NCI-H1092 (cell line): ENCODE measurements at places on chromosomes 11 and 22.

GRCh38 chr11:1870721-1871466 lies 18.0 kb downstream of the LSP1 start:
- DNase-seq: no peak

- DNase-seq: no peak
These were observed 6.9 kb upstream of the ACR start for GRCh38 chr22:50730941-50731661.

GRCh38 chr22:31637891-31638618 lies 24.0 kb downstream of the PISD start:
- no peak for DNase-seq

DNA sequence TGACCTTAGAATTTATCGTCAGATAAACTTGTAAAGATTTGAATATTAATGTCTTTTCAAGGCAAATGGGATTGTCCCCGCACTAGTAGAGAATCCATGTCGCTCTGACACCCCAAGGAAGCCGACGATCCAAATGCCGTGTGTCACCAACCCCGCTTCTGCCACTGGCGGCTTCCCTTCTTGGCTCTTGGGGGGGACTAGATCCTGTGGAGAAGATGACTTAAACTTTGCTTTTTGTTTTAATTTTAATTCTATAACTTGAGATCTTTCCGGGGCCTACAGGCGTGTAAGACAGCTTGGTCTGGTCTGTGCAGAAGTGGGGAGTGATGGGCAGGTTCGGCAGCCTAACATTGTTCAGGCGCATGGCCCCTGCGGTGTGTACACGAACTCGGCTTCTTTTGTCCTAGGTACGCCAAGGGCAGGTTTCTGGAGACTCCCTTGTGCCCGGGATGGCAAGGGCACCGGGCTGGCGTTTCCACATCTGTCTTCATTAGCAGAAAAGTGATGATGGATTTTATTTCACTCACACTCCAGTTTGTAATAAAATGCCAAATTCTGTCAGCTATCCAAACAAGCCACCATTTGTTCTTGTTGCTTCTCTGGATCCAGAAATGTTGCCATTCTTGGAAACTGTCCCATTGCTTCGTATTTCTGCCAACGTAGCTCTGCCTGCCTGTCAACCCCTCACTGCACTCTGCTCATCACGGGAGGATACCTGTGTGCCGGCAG lies 6.7 kb downstream of the YDJC start:
- peak; percentile 13 for DNase-seq

- DNase-seq: no peak
These were observed 11.2 kb downstream of the MPST start for GRCh38 chr22:37030560-37031281.

DNA sequence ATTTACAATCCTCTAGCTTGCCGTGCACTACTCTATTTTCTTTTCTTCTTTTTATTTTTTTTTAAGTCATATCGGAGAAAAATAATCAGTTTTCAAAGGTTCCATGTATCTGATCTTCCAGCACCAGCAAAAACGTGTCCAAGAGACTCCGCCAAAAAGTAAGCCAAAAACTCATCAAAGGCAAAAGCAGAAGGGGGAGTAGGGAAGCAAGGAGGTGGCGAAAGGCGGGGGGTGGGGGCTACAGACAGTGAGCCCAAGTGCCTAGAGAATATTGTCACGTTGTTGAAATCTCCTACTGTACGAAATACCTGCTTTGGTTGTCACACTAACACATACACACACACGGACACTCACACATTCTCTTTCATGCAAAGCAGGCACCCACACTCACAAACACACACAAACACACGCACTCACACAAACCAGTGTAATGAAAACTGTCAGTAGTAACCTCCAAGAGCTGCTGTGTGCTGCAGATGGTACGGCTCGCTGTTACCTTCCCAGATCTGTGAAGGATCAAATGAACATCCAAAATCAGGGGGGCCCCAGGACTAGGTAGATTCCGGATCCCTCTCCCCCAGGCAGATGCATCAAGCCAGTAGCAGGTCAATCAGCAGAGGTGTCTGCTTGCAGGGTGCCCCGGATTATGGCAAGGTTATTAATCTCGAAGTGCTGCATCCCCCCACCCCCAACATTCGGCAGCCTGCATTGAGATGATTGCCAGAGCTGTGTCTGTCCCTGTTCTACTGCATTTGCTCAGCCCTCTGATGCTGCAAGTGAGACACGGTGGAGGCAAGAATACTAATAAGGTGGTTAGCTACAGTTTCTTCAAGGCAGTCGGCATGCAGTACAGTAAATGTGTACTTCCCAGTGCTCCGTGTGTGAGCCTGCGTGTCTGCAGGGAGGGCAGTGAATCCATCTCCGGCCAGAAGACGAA lies at the start of gene LRRC4C:
Gene LRRC4C, minus strand, starts transcription at position 188 of the 937 bp plus-strand sequence.
- DNase-seq: no peak

DNA sequence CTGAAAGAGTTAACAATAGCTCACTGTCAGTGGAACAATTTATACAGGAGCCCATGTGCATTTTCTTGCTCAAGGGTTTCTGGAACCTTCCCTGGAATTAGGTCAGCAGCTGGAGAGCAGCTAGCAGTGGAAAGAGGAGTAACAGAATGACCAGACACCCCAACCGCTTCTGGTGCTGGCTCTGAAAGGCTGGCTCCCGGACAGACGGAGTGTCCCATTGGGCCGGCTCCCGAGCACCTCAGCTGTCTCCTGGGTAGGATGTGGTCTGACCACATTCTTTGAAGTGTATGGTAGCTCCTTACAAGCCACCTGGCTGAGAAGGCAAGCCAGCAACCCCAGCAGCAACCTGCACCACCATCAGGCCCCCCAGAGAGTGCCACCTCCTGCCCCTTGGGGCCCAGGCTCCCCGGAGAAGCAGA lies 44.7 kb downstream of the ABTB2 start:
- DNase-seq: no peak

- DNase-seq: no peak
These were observed 2.5 kb downstream of the FJX1 start for GRCh38 chr11:35620795-35621194.

DNA sequence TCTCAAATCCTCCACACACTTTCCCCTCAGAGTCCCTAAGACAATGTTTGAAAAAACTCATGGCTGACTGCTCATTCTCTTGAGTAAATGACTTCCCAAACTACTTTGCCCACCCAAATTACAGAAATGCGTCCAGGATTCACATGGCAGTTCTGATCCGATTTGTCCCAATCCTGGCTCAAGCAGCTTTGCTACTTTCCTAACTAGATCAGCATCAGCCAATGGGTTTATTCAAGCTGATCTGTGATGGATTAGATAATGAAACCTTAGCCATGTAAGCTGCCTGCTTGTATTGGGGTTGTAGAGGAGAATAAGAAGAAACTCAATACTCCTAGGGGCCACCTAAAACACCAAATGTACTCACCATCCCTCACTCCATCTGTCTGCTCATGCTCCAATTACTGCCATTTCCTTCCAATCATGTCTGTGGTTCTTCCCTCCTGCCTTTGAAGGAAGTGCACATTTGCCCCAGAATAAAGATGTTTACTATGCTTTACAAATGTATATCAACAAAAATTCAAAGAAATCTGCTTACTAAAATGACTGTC lies 6.9 kb downstream of the RBFOX2 start:
- no peak for DNase-seq

DNA sequence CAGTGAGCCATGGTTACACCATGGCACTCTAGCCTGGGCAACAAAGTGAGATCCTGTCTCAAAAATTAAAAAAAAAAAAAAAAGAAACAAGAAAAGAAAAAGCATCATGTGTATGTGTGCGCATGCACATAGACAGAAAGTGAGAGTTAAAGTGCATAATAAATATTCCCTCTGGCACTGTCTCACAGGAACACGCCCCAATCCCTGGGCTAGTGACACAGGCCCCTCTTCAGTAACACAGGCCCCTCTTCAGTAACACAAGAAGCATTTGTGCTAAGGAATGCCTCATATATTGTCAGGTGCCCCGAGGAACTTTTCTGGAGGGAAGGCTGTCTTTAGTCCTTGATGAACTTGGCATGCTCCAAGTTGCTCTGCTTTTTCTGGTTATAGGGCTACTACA lies 57.5 kb downstream of the RPL27A start:
- DNase-seq: no peak
